GM12878 (cell line): ENCODE measurements at places on chromosomes 2 and 18.

DNA sequence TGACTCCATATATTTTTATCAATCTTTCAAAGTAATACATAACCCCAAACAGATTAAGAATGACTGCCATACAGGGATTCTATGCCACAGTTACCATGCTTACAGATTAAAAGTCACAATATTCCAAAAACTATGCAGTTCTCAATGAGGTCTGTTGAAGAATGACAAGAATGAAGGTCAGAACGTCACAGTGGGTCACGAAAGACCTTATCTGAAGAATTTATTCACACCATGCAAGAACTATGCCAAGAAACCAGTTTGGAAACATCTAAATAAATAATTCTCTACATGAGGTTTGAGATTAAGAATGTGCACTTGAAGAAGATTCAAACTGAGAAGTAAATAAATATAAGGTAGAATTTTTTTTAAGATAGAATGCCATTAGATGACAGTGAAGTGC is 253.3 kb downstream of the EXOC6B start:
- no peak for DNase-seq

GRCh38 chr18:57559314-57559713 is 27.2 kb downstream of the FECH start:
- DNase-seq = no peak

DNA sequence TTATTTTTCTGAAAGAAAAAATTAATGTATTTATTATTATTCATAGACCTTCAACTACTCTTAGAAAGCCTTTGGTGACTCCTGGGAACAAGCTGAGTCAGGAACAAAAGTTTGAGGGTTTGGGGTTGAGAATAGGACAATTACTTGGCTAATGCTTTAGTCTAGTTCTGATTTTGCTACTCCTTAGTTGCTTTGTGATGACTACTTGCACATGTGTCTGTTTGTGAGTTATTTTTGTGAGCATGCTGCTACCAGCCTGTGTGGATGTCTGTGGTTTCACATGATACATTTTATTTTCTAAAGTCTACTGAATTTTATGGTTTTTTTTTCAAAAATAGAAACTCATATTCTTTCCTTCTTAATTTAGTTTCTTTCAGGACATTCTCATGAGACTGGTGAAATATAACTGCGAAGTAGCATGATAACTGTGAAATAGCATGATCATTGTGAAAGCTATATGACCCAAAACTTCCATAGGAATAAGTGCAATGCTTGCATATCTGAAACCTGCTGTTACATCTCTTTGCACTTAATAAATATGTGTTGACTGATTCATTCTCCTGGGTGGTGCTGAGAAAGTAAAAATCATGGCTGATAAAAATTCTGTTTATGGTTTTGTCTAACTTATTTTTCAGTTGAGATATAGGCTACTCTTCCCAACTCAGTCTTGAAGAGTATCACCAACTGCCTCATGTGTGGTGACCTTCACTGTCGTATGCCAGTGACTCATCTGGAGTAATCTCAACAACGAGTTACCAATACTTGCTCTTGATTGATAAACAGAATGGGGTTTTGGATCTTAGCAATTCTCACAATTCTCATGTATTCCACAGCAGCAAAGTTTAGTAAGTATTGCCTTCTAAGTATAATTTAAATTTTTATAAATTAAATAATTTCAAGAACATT is 17.9 kb upstream of the IL18R1 start:
- DNase-seq = no peak

DNA sequence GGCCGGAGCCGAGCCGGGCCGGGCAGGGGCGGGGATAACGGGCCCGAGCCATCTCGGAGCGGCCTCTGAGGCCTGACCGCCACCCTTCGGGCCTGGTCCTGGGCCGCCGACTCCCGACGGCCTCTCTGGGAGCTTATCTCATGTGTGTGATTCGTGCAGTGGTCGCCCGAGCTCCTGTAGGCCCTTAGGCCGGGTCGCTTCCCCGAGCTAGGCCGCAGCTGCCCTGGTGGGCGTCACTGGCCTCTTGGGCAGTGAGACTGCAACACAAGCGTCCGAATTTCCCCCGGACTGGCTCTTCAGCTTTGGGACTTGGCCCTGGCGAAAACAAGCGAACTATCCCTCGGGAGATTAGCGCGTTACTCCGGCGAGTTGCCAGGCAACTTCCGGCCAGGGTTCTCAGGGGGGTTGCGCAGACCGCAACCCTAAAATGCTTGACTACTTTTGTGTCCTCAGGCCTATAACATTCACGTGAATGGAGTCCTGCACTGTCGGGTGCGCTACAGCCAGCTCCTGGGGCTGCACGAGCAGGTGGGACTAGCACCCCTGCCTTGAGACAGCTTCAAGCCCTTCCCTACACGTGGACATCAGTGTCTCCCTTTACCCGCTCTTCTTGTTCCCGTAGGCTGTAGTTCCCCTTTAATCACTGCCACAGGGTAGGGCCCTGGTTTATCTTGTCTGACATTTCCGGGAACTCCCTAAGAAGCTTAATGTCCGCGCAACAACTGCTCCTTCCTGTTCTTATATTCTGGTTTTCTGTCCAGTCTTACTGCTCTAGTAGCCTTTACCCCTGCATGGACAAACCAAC is 602 bp downstream of the SNX17 start:
- DNase-seq = peak; percentile 32

DNA sequence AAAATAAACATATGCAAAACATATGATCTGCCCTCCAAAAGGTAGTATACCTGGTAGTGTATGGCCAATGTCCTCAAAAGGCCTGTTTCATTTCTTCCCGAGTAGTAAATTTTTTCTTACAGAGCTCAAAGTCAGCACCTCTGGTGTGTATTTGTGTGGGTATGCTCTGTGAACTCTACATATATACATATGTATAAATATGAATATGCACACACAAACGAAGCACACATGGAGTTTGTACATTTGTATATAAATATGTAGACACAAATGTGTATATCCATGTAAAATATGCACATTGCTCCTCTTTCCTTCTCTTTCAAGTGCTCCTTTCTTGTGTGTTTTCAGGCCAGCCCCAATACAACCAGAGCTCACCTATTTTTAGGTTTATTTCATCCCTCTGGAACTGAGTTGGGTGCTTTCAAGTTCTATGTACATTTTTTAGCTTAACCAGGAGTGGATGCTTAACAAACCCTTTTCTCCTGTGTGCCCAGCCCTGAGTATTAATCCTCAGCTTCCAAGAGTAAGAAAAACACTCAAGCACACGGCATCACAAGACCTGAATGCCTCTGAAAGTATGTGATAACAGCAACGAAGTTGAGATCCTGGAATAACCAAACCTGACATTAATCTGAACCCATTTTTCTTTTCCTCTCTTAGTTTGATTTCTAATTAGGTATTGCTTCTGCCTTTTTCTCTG is 12.2 kb upstream of the GALNT5 start:
- DNase-seq = no peak

DNA sequence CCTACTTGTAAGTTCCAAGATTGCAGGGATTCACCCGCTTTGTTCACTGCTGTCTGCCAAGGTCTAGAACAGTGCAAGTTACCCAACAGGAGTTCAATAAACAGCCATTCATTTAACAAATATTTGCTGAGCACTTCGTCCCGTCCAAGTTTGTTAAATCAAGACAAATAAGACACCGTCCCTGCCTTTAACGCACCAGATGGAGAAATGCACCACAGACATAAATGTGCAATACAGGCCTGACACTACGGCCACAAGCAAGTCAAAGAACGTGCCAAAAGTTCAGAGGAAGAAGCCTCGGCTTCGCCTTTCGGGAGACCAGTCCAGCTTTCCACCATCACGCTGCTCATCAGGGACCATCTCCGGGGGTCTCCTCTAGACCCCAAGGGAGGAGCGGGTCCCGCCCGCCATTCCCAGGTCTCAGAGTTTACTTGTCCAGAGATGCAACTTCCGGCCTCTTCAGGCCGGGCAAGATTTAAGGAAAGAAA is 429 bp downstream of the C2orf76 start:
- DNase-seq = no peak

DNA sequence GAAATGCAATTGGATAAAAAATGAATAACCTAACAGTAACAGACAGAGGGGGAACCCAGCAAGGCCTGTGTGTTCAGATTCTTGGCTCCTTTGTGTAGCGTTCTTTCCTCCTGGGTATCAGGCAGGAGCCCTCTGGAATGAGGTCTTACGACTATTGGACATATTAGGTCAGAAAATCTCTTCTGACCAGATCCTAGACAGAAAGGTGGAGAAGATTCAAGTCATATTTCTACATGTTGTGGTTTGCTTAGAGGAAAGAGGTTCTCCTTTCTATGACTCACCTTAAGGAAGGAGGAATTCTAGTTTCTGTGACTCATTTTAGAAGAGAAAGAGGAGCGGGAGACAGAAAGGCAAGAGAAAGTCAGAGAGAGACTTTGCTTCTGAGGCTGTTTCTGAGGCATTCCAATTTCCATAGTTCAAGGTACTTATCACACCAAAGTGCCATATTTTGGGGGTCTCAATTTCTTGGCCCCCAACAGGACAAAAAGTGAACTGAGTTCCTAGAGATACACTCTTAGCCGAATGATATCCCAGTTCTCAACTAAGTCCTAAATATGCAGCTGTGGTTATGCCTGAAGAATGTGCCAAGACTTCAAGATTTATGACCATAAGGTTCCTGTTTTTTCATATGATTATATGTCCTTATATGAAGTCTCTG is 618.6 kb downstream of the ZEB2 start:
- DNase-seq = no peak

- no peak for DNase-seq
Measured at GRCh38 chr18:29301048-29301447, 1124.1 kb upstream of the CDH2 start.

DNA sequence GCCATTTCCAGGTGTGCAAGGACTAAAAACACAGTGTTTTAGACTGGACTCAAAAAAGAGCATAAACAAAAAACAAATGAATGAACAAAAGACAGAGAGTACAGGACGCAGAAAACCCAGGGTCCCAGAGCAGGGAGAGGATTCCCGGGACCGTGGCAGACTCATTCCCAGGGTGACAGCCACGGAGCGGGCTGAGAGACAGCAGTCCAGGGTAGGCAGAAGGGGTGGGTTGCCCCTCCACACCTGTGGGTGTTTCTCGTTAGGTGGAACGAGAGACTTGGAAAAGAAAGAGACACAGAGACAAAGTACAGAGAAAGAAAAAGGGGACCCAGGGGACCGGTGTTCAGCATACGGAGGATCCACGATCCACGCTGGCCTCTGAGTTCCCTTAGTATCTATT is 273.4 kb downstream of the EIPR1 start:
- DNase-seq = no peak

DNA sequence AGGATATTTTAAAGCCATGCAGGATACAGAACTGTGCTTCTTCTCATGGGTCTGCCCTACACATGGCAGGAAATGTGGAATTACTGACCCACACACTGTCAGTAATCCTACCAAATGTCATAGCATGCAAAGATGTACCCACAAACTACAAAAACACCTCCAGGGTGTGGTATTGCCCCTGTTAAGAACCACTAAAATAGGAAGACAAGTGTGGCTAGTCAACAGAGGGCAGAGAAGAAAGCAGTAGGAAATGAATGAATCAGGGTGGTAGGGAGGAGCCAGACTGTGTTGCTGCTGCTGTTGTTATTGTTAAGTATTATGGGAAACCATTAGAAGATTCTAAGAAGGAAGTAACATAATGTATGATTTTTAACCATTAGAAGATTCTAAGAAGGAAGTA is 556.7 kb upstream of the ACVR2A start:
- no peak for DNase-seq

DNA sequence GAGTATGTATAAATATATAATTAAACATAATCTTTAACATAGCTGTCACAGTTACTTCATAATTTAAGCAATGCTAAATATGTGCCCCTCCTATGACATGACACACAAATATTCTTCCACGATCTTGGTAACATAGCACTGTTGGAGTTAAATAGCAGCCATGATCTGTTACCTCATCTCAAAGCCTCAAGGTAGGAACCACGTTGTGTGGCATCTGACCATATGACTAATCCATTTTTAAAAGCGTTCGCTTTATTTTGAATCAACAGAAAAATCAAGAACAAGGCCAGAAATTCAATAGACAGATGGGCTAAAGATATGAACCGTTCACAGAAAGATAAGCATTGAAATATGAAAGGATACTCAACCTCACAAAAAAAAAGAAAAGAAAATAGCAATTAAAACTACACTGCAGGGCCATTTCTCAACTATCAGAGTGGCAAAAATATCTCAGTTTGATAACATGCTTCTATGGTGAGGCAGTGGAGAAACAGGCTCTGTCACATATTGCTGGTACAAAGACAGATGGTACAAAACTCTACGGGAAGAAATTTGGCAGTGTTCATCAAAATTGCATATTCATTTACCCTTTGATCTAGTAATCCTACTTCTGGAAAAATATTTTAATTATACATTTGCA is 105.9 kb downstream of the TMX3 start:
- DNase-seq = no peak

DNA sequence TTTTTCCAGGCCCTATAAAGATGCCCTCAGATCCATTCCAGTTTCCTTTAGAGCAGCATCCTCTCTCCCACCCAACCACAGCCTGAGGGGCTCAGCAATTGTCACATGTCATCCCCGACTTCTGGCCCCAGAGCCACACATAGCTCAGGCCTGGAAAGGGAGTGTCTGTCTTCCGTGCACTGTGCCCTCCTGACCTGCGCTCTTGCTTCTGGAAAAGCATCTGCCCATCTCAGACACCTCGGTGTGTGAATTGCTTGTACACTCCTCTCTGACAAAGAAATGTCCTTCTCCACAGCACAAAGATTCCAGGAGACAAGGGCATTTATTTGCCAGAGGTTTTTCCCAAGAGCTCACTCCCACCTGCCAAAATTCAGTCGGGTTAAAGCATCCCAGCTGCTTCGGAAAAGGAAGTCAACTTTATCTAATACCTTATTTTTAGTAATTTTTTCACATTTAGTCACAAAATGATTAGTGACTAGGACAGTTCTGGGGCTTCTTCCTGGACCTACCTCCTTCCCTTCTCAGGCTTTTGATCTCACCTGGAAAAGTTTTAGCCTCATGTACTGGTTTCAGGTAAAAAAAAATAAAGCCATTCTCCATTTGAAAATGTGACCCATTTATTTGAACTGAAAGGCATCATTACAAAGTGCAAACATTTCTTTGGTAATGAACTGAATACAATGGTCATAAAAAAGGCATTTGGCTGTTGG is 112.9 kb downstream of the PXDN start:
- no peak for DNase-seq

DNA sequence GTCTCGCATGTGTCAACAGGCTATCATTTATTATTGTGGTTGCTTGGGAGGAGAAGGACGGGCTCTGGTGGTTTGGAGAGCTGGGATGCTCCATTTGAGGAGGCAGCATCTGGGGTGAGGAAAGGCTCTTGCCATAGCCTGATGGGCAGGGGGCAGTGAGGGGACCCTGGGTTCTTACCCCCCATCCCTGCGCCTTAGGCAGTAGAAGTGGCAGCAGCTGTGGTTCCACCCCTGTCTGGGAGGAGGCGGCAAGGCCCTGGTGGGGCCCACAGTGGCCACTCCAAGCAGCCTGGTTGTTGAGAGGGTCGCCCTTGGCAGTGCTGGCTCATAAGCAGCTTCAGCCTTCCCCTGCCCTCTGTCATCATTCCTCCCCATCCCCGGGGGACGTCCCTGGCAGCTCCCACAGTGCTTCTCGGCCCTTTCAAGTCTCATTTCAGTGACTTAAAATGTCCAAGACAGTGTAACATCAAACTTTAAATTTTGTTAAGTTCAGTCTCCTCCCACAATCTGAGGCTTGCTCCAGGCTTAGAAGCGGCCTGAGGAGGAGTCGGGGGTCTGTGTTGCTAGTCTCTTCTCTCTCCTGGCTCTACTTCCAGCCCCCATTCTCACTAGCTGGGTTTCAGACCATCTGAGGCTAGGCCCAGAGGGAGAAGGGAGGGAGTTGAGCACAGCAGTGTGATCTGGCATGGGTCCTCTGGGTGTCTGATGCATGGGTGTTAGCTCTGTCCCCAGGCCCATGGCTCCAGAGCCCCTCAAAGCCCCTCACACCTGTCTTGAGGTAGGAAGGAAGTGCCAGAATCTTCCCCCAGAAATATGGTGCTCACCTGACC is 34.9 kb upstream of the PTPN4 start:
- no peak for DNase-seq
